DND-41 (cell line): ENCODE measurements at places on chromosomes 2 and 18.

- no peak overlapping the region for H3K27ac ChIP-seq
- DNase-seq = no peak
- no peaks in the 10 kb centered on the region for H3K36me3 ChIP-seq
- no peaks in the 10 kb centered on the region for H3K27me3 ChIP-seq
- H3K4me1 ChIP-seq = peaks cover 9% of the 10 kb centered on the region
- H3K4me3 ChIP-seq = no peak overlapping the region
Observed at GRCh38 chr18:48011926-48012465, 81.5 kb upstream of the SMAD2 start.

GRCh38 chr2:54387059-54387991 lies 68.8 kb upstream of the SPTBN1 start:
- H3K27me3 ChIP-seq = no peaks in the 10 kb centered on the region
- no peak overlapping the region for H3K27ac ChIP-seq
- no peak overlapping the region for H3K4me3 ChIP-seq
- H3K36me3 ChIP-seq = no peaks in the 10 kb centered on the region

GRCh38 chr2:205990104-205990503 lies 95.9 kb downstream of the INO80D start:
- no peak for DNase-seq

DNA sequence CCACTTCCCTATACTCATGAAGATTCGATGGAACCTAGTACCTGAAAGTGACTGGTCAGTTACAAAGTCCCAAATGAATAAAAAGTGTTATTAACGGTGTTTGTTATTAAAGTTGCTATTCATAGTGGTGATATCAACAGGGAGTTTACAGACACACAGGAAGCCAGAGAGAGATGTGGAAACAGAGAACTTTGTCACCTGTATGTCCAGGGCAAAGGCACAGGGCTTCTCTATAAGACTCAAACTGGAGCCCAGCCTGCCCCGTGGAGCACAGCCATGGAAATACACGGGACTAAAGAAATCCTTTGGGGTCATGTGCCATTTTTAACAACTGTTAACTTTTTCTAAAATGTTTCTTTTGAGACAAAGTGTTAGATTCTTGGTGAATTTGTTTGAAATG lies 68.5 kb downstream of the KLF7 start:
- H3K4me1 ChIP-seq = no peaks in the 10 kb centered on the region
- no peak overlapping the region for H3K27ac ChIP-seq
- H3K27me3 ChIP-seq = no peaks in the 10 kb centered on the region
- H3K4me3 ChIP-seq = no peak overlapping the region
- DNase-seq = no peak

DNA sequence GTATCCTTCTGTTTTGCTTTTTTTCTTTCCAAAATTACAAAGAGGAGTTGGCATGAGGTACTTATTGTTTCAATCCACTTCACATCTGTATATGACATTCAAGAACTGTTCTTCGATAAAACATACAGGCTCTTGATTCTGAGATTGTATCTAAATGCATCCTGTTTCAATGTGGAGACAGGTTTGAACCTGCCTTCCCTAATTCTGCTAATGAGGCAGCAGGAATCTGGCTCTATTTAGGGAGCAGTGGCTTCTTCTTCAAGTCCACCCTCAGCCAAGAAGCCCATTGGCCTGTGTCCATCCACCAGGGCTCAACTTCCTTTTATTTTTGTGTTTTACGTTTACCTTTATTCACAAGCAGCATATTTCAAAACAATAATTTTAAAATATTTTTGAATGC lies 84.8 kb upstream of the PIK3C3 start:
- H3K27ac ChIP-seq = no peak overlapping the region
- no peaks in the 10 kb centered on the region for H3K36me3 ChIP-seq
- no peaks in the 10 kb centered on the region for H3K27me3 ChIP-seq
- no peak for DNase-seq
- no peaks in the 10 kb centered on the region for H3K4me1 ChIP-seq

GRCh38 chr2:241741016-241741415 lies 6.6 kb downstream of the D2HGDH start:
- no peaks in the 10 kb centered on the region for H3K4me1 ChIP-seq
- H3K27ac ChIP-seq = no peak overlapping the region
- H3K4me3 ChIP-seq = no peak overlapping the region
- no peaks in the 10 kb centered on the region for H3K27me3 ChIP-seq
- no peak for DNase-seq
- H3K36me3 ChIP-seq = peaks cover 55% of the 10 kb centered on the region
